AG09319 (cell line): ENCODE measurements at places on chromosomes 1 and 21.
A peak's percentile ranks its signal among the peaks of the same experiment; 100 is the strongest.

DNA sequence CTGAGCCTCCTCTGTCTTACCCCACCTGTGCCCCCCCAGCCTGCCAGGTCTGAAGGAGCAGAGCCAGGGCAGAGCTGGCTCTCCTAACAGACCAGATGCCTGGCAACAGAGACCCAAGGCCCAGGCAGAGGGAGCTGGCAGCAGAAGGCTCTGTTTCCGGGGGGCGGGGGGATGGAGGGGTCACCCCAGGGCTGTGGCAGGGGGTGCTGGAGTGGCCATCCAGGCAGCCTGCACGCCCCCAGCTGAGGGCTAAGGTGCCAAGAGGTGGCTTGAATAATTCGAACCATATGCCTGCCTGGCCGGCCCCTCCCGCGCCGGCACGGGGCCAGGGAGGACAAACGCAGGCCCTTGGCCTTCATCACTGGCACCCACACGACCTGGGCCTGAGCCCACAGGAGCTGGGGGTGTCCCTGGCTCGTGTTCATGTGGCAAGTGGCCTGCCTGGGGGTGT lies 16.0 kb upstream of the PLEKHG5 start:
- DNase-seq, result no peak

DNA sequence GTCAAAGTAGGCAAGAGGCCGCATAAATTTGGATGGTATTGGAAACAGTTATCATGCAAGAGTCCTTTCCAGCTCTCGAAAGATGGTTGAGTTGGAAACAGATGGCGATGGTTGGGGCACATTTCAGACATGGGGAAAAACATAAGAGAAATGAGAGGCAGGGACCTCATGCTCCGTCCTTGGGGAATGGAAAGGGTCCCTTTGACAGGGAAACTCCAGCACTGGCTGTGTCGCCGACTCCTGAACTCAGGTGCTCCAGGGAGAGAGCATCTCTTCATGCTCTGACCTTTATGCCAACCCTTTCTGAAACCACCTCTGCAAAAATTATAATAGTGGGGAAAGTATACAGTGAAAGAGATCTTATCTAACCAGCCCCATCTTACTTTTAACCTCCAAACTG lies 36.8 kb upstream of the COL6A2 start:
- no peak for DNase-seq

GRCh38 chr1:147815503-147815902 lies 55.1 kb upstream of the GJA5 start:
- DNase-seq, result no peak

DNA sequence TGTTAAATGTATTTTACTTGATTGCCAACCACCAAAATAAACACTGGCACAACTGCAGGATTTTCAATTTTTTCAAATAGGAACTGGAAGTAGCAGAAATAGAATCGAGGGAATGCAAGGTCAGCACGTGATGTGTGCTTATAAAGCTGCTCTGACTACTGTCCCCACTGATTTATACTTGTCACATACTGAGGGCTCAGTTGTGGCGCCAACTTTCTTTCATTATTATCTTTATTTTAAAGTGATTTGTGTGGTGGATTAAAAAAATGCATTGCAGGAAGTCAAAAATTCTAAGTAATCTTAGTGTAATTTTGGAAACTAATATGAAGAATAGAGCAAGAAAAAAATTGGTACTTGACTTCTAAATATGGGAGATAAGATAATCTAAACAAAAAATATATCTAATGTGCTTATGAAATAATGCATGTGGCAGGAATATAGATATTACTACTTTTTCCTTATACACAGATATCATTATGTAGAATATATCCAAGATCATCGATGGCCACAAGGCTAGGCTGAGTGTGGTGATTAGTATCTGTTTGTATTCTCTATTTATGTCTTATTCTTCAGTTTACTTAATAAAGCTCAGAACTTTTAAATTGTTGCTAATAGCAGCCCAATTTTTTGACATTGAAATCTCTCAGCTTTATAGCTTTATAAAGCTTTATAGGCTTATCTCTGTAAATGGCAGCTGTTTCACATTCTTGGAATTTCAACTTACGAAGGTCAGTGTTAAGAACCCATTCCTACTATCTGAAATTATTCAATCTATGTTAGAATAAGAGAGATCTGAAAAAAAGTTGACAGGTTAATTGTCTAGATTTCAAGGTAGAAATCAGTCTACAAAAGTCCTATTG lies 404.5 kb upstream of the ADAMTS5 start:
- no peak for DNase-seq

- DNase-seq, result peak; percentile 46
Measured at GRCh38 chr1:54547601-54548388, at the start of gene ACOT11. ACOT11 (plus strand) TSS chr1:54548228; CDS start chr1:54548310, 82 bp downstream.

- peak; percentile 68 for DNase-seq
Measured at GRCh38 chr1:8343464-8344001, 25.6 kb downstream of the SLC45A1 start.

DNA sequence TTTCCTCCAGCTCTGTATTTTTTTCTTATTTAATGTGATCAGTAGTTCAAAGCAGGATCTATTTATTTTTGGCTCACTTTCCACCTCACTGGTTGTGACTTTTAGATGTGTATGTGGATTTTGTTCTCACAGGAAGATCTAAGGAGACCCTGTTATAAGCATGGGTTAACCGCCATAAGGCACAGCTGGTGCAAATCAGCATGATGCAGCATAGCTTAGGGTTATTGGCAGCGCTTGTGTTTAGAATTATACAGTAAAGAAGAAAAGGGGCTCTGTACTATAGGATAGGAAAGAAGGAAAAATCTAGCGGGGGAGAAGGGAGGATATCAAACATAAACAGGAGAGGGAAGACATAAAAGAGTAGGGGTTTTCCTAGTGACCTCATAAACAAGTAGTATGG lies 26.9 kb upstream of the RGL1 start:
- DNase-seq, result no peak

GRCh38 chr1:81681601-81682266 lies 119.0 kb upstream of the ADGRL2 start:
- no peak for DNase-seq

GRCh38 chr1:178500091-178500770 lies 3.5 kb upstream of the CLEC20A start:
- no peak for DNase-seq

GRCh38 chr1:212595229-212595628 lies 13.3 kb upstream of the ATF3 start:
- no peak for DNase-seq

DNA sequence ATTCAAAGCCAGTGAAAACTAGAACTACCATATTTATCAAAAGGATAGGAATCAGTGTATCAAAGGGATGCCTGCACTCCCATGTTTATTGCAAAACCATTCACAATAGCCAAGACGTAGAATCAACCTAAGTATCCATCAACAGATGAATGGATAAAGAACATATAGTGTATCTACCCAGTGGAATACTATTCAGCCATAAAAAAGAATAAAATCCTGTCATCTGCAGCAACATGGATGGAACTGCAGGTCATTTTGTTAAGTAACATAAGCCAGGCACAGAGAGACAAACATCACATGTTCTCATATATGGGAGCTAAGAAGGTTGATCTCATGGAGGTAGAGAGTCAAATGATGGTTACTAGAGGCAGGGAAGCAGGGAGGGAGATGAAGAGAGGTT lies 110.0 kb downstream of the PAX7 start:
- DNase-seq, result no peak
